CD4-positive, alpha-beta T cell treated with Interleukin-1 beta for 1 hour (primary cell): ENCODE measurements at places on chromosomes 1 and 21.

- DNase-seq, result no peak
Observed at GRCh38 chr1:109990302-109990653, 5.7 kb downstream of the AHCYL1 start.

- no peak for DNase-seq
Observed at GRCh38 chr1:168976267-168976666, 130.2 kb upstream of the ATP1B1 start.

- DNase-seq, result no peak
Observed at GRCh38 chr21:42819861-42820615, 59.3 kb downstream of the WDR4 start.

DNA sequence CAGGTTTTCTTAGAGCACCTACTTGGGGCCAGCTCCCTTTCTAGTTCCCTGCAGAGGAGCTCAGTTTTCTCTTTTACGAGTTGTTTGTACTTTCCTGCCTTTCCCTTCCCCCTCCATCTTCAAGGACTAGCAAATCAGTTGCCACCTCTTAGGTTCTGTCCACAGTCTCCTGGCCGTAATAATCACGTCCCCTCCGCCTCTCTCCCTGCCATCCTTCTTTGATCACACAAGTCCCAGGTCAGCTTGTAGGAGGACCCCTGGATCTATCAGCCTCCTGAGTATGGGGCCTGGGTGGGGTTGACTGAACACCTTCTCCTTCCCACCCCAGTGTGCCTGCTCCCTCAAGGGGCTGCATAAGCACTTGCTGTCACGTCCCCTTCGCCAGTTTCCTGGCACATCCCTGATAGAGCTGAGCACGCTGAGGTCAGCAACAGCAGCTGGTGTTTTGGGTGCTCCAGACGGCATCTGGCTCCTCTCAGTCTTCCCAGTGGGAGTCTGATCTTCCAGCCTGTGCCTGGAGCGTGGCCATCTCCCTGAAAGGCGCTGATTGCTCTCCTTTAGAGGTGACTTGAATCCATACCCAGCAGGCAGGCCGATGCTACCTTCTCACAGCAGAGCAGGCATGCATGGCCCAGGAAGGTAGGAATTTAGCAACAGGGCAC is 216.1 kb upstream of the TMEM51 start:
- DNase-seq, result no peak

DNA sequence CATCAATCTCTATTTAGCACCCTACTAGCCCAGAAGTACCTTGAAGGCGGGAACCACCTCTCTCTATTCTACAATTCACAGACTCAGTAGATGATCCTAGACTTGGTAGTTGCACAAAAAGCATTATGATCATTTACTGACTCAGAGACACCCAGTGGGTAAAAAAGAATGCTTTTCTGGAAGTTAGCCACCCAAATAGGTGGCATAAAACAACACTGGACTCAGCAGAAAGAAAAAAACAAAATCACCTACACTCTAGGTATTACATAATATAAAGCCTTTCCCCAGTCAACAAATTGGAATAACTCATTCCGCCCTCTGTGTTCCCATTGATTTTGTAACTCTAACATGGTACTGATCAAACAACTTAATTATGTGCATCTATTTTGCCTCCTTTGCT is 126.3 kb downstream of the PTPN14 start:
- no peak for DNase-seq

- no peak for DNase-seq
Observed at GRCh38 chr1:175597205-175597604, 146.2 kb downstream of the TNR start.

DNA sequence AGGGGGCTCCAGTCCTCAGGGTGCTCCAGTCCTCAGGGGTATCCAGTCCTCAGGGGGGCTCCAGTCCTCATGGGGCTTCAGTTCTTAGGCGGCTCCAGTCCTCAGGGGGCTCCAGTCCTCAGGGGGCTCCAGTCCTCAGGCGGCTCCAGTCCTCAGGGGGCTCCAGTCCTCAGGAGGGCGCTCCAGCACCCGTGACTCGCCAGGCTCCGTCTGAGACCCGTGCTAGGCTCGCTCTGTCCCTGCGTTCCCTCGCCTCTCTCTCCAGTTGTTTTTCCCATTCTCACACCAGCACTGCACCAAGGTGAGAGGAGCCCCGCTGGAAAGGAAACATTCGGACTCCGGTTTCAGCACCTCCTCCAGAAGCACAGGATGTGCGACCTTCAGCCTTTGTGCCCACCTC is 9.4 kb upstream of the OR2M2 start:
- no peak for DNase-seq

- no peak for DNase-seq
Observed at GRCh38 chr1:71157151-71157550, 76.3 kb upstream of the ZRANB2 start.

DNA sequence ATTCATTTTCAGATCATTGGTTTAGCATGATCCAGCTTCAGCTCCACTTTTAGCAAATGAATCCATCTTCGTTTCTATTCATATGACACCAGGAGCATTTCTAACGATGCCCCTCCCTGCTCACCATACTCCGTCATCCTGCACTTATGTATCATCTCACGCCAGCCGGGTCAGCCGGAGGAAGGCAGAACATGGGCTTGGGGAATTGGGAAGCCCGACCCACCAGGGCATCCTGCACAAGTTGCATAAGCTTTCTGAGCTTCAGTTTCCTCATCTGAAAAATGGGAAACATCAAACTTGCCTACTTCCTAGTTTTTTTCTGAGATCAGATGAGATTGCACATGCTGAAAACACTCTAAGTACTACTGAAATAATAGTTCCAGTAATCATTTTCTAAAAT is 194.7 kb downstream of the AK5 start:
- no peak for DNase-seq

DNA sequence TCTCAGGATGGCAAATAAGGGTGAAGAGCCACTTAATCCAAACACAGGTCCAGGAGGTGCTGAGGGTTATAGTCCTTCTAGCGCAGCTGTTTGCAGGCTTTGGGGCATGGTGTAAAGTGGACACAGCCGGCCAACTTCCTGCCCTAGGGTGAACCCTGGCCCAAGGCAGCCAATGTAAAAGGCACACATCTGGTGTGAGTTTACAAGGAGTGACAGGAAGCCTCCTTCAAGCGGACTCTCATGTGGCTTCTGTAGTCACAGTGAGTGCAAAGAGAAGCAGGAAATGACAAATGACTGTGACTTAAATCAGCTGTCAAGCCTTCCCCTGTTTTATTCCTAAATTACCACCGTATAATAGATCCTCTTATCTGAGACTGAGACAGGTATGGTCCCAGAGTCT is 213.0 kb downstream of the CRB1 start:
- peak; percentile 11 for DNase-seq

DNA sequence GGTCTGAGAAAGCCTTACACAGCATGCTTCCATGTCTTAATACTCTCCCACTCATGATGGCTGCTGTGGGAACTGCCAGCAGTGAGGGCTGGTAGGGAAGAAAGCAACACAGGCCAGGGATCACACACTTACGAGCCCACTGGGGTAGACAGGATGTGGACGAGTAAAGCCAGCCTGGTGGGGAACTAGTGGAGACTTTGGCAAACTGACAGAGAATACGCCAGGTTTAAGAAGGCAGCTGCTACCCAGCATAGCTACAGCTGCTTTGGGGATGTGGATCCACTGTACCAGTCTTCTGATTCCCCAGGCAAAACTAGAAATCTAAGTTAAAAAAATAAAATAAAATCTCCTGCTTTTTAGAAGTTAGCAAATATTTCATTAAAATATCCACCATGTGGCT is 664.0 kb downstream of the SMYD3 start:
- DNase-seq, result no peak

- no peak for DNase-seq
Observed at GRCh38 chr1:7971024-7971423, 9.5 kb downstream of the PARK7 start.

GRCh38 chr1:173208146-173208545 is 1.0 kb upstream of the TNFSF4 start:
- DNase-seq, result no peak

DNA sequence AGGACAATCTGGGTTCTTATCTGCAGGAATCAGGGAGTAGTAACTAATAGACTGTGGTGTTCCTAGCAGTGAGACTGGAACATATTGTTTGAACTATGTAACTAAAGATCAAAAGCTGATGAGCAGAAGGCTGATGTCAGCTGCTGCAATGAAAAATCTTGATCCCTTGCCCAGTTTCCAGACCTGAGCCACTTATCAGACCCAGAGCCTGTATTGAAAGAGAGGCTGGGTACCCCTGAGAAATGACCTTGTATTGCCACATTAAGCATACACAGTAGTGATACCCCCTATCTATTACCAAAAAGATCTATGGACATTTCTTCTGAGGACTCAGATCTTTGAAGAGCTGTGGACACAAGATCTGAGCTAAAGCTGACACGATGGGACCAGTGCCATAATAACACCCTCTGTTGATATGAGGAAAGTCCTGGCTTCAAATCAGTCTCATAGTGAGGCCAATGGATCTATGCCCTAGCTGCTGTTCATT is 178.0 kb upstream of the GALNT2 start:
- DNase-seq, result no peak

DNA sequence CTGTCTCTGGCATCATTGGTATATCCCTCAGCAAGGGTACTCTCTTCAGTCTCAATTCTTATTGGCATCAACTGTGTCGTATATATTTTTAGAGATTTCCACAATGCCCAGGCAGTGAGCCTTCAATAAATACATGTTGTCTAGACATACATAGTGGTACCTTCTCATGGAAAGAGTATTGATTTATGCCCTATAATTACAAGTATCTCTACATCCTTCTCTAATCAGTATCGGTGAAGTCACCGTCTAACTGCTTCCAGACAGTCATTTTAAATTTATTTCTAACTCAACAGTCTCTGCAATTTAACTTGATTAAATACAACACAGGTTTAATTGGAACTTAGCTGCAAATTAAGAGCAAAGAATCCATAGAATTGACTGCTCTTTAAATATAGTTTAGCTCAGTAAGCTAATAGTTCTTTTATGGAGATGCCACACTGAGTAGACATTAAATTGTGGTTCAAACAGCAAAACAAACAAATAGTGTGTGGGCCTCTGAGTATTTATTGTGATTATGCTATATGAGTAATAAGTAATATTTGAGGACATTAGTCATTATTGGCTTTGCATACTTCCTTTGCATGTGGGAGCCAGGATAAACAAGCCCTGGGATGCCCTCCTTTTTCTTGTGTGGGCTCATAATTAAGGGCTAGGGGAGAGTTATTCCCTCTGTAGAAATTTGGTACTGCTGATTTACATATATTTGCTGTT is 126.9 kb upstream of the DUSP10 start:
- no peak for DNase-seq

DNA sequence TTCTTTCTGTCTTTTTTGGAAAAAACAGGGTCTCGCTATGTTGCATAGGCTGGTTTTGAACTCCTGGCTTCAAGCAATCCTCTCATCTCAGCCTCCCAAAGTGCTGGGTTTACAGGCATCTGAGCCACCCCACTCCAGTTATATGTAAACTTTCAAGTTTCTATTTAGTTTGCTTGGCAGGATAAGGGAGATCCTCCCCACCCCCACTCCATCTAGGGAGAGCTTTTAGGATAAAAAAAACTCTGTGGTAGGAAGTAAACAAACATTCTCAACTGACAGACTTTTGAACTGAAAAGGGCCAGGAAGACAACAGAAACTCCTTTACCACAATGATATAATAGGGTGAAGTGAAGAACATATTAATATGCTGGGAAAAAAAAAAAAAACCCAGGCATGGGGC is 41.0 kb upstream of the ZNF326 start:
- no peak for DNase-seq

GRCh38 chr1:24015221-24016210 is 35.4 kb upstream of the SRSF10 start:
- no peak for DNase-seq

- no peak for DNase-seq
Observed at GRCh38 chr1:225449774-225450173, 21.9 kb upstream of the LBR start.

- no peak for DNase-seq
Observed at GRCh38 chr1:235876402-235876841, 9.7 kb upstream of the LYST start.

- DNase-seq, result peak; percentile 60
Observed at GRCh38 chr1:6464514-6464836, 1.5 kb downstream of the TNFRSF25 start.

DNA sequence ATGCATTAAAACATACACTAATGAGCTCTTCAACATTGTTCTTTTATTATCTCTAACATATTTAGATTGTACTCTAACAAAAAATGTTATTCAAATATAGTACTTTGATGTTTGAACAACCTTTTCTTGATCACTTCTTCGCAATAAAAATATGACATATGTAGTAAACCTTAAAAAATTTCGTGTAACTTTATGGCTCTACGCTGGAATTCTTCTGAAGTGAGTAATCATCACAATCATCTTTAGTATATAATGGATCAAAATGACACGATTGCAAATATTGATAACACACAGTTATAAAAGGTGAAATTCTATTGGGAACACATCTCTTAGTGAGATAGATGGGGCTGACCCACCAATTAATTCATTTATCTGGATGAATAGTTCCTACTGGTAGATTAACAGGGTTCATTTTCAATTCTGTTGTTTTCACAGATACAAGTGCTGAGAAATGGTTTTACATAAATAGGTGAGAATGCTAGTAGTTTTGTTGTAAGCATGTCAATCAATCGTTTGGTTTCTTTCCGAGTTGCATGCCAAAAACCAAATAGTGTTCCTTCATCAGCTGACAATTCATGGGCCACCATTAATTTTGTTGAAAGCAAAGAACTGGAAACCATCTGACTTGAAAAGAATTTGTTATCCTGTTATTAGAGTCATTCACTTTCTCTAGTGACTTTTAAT is 1.5 kb upstream of the ZMPSTE24 start:
- no peak for DNase-seq

- no peak for DNase-seq
Observed at GRCh38 chr1:32929366-32929765, 28.2 kb upstream of the TMEM54 start.

GRCh38 chr1:233439721-233440120 is 112.2 kb downstream of the MAP3K21 start:
- no peak for DNase-seq

GRCh38 chr1:222811671-222812070 is 3.2 kb upstream of the DISP1 start:
- DNase-seq, result no peak

- DNase-seq, result no peak
Observed at GRCh38 chr1:237998581-237998980, 107.9 kb upstream of the ZP4 start.

DNA sequence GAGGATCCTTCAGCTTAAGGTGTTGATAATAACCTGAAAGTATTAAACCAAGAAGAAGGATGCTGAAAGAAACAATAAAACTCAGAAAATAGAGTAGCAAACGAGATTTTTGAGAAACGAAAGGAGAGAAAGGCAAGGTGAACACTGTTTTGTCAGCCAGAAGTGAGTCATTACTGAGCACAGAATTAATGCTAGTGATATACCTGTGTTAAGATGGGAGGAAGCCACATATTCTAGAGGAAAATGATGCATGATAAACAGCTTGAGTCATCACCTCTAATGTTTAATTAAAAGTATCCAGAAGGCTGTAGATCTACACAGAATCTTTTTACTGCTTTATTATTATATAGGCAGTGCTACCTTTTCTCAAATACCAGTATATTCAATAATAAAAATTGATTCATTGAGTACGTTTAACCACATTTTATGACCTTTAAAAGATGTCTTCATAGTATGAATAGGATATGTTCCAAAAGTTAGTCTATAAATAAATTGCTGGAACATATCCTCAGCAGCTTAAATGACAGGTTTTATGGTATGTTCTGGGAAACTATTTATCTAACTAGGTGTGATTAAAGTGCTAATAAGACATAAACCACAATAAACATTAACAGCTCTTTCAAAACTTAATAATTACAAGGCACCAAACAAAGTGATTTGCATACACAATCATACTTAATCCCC is 10.3 kb downstream of the SH3GLB1 start:
- DNase-seq, result no peak
